ENCODE measurements at places on chromosomes 6 and 20. TPM values are rescaled to one million over a fixed set of nuclear protein-coding genes. Genes with fewer than 3 reads are reported as not detected.
A peak's percentile ranks its signal among the peaks of the same experiment; 100 is the strongest.

The MRPS10 gene
- total RNA-seq, result 8.5 TPM

DNA sequence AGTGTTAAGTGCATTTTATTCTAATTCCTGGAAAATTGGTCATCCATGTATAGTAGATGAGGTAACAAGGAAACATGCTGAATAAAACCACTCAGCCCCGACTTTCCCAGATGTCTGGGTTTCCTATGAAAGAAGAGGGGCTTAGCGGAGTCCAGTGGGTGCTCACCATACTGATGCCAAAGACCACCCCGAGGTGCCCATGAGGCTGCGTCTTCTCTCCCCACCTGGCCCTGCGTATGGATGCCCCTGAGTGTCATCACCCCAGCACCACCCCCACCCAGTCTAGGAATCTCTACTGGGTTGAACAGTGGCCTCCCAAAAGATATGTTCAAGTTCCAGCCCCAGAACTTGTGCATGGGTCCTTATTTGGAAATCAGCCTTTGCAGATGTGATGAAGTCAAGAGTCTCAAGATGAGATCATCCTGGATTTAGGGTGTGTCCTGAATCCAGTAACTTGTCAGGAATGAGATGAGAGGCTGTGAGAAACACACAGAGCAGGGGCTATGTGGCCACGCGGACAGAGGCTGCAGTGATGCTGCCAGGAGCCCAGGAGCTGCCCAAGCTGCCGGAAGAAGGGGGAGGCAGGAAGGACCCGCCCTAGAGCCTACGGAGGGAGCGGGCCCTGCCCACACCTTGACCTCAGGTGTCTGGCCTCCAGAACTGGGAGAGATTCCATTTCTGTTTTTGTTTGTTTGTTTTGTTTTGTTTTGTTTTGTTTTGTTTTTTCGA is 124.6 kb upstream of the CDH4 start:
- DNase-seq, result no peak

- DNase-seq, result no peak
Measured at GRCh38 chr6:139547122-139547776, 172.8 kb upstream of the CITED2 start.

The NELFE gene
- total RNA-seq, result 45.1 TPM

DNA sequence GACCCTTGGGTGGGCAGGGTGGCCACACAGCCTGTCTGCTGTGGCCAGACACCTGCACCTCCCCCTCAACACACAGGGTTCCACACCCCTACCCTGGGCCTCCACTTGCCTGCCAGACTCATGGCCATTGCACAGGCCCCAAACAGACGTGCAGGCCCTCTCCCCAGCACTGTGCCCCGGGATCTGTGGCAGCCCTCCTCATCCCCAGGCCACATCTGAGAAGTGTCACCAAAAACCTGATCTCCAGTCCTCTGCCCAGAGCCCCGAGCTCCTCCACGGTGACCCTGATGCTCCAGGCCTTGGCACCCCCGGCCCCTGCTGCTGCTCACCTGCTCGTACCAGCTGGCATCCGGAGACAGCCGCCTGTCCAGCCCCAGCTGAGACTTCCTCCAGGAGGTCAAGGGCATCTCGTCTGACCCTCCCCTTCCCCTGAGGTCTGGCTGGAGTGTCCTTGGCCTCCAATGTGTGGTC is 160.1 kb downstream of the DLL1 start:
- no peak for DNase-seq

The CCN6 gene
- total RNA-seq, result not detected

- DNase-seq, result no peak
Measured at GRCh38 chr6:168242940-168243225, 76.7 kb downstream of the DACT2 start.

DNA sequence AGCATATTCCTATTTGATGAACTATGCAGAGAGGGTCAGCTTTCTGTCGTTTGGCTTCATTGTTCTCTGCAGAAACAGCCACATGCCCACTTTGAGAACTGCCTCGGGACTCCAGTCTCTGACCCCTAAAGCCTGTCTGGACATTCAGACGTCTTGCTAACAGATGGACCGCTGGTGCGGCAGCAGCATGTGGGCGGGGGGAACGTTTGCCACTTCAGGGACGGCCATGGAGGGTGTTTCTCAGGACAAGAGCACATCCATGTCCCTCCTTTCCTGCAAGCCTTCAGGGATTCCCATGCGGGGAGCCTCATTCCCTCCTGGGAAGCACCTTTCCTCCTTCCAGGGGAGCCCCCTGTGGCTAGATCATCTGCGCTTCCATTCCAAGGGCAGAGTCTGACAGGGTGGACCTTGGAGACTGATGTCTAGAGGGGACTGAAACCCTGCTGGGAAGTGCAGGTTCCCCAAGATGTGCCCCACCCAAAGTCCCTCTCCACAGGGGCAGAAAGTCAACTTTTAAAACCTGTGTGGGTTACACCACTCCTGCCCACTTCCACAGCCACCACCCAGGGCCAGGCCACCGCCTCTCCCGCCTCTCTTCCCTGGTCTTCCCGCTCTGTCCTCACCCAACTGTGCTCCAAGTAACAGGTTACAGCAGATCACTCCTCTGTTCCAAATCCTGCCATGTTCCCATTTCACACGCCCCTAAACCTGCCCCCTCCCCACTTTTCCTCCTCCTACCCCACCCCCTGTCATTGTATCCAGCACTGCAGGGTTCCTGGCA is 94.8 kb upstream of the PMEPA1 start:
- no peak for DNase-seq

GRCh38 chr6:56072856-56073255 is 174.5 kb downstream of the COL21A1 start:
- DNase-seq, result no peak

DNA sequence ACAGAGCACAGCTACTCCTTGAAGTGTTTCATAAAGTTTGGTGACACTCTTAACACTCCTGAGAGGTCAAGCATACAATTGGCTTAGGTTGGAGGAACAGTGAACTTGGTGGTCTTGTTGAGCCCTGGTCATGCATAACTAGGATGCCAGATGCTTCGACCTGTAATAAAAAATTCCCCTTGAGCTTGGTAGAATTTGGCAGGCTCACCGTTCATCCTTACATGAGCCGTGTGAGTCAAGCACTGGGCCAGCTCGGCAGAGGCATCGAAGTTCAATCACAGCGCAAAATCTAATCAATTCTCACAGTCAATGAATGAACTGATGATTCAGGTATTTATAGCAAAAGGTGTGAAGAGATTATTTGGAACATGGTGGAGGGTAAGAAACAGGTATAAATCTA is 33.7 kb downstream of the CYP24A1 start:
- DNase-seq, result no peak

GRCh38 chr6:32484614-32484998 is 44.9 kb downstream of the HLA-DRA start:
- DNase-seq, result no peak

DNA sequence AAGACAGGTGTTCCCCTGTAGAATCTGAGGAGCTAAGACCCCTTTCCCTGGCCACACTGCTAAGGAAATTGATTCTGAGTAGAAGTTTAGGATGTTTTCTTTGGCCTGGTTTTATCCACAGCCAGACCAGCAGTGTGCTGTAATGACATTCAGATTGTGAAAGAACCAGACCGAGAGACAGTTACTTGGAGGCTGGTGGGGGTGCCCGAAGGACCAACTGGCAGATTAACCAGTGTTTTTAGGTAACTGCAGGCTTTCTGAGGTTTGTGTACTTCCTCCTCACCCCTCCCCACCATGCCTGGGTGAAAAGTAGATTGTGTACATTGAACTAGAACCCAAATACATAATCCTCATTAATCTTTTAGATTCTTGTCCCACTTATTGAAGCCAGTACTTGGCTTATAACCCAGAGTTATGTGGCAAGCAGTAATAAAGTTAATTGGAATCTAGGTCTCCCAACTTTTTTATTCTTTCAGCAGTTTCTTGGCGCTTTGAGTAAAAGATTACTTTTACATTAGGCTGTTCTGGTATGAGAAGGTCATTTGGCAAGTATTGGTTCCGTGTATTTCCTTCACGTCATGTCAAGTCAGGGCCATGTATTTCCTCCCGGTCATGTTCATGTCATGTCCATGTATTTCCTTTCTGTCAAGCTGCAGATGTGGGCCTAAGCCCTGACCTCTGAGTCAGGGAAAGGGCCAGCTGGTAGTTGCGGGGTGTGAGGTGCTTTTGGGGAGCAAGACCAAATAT is 93.7 kb downstream of the TCP11 start:
- DNase-seq, result no peak

GRCh38 chr6:11589261-11589660 is 51.7 kb downstream of the TMEM170B start:
- DNase-seq, result no peak

GRCh38 chr6:26034905-26035304 is 52.3 kb upstream of the HFE start:
- DNase-seq, result no peak

The CALHM6 gene
- not detected for total RNA-seq

The PHACTR3 gene
- total RNA-seq, result 0.58 TPM

- no peak for DNase-seq
Measured at GRCh38 chr20:20680991-20681508, 31.4 kb downstream of the RALGAPA2 start.

- DNase-seq, result no peak
Measured at GRCh38 chr20:2279253-2279779, 16.5 kb upstream of the TGM3 start.

DNA sequence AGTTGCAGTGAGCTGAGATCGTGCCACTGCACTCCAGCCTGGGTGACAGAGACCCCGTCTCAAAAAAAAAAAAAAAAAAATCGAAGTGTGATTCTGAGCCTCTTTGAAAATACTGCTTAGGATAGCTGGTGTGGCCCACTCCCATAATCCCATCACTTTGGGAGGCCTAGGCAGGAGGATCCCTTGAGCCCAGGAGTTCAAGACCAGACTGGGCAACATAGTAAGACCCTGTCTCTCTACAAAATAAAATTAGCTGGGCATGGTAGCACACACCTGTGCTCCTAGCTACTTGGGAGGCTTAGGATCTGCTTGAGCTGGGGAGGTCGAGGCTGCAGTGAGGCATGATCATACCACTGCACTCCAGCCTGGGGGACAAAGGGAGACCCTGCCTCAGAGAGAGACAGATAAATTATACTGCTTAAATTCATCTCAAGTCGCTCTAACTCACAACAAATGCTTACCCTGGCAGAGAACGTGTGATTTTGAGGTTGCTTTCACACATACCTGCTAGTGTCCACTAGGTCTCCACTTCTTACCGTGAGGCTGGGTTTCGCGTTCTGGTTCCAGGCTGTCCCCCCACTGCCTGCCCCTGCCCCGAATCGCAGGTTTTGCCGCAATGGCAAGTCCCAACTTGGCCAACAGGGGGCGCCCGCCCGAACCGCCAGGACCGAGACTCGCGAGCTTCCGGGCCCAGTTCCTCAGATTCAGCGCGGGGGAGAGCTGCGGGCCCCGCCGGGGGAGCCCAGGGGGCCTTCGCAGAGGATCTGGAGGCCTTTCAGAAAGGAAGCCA is 12.3 kb upstream of the TMC2 start:
- peak; percentile 95 for DNase-seq

GRCh38 chr20:21395666-21396598 is 1.4 kb downstream of the NKX2-4 start:
- no peak for DNase-seq

The EDN3 gene
- 20.0 TPM for total RNA-seq

- DNase-seq, result peak; percentile 57
Measured at GRCh38 chr6:161318456-161318855, 44.6 kb upstream of the AGPAT4 start.

DNA sequence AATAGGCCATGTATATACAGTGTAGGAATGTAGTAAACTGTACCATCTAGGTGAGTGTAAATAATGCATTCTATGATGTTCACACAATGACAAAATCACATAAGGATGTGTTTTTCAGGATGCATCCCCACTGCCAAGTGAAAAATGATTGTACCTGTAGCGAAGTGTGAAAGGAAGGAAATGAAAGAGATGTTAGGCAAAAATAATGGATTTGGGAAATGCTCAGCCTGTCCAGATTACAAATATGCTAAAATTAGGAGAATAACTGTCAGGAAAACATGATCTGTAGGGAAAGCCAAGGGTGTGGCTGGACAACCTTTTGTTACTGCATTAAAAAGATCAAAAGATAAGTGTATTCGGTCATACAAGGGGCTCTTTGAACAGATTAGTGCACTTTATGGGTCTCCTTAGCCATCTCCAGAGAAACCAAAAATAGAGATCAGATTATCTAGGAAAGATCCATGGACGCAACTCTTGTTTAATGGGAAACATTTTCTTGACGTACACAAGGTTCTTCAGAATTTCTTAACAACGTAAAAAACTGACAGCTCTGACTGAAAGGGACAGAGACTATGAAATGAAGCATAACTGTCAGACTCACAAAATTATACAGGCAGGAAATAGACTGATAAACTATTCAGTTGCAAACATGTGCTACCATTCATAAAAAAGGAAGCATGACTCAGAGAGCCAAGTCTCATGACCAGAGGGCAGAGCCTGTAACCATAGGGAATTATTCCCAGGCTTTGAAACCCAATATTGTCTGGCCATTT is 253.6 kb upstream of the RAB32 start:
- DNase-seq, result peak; percentile 32

- DNase-seq, result no peak
Measured at GRCh38 chr6:155880900-155881299, 425.3 kb upstream of the NOX3 start.

GRCh38 chr20:14310977-14311627 is 26.3 kb downstream of the FLRT3 start:
- no peak for DNase-seq

GRCh38 chr20:8454137-8454712 is 322.2 kb downstream of the PLCB1 start:
- DNase-seq, result no peak

The LRRN4 gene
- 2.9 TPM for total RNA-seq

GRCh38 chr20:9122571-9122970 is 53.7 kb downstream of the PLCB4 start:
- DNase-seq, result no peak

The CDH4 gene
- total RNA-seq, result 0.37 TPM

- no peak for DNase-seq
Measured at GRCh38 chr6:129867403-129867802, 6.3 kb upstream of the TMEM244 start.

DNA sequence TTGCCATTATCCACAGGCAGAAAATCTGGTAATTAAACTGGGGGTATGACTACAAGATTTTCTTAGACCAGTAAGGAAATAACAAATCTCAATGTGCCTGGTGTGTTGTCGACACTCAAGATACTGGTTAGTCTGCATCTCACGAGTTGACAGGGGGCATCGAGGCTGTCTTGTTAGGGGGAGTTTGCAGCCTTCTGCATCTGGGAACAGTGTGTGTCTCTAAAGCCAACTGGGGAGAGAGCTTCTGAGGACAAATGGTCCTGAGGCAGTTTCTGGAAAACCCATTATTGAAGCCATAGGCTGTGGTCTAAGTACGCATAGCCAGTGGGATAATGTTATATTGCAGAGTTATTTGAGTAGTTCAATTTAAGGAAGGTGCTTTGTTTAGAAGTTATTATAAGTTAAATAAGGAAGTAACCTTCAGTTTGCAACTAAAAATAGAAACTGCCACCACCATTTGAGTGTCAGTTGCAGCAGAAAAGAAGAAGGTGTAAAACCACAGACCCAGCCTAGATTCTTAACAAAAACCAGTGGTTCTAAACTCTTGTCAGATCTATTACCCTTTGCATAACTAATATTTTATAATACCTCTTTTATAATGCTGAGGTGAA is 15.4 kb upstream of the MAPK13 start:
- no peak for DNase-seq

The OR2H2 gene
- total RNA-seq, result not detected

GRCh38 chr20:37627060-37627766 is 66.6 kb upstream of the CTNNBL1 start:
- DNase-seq, result peak; percentile 89
